Aorta (tissue), 5 donors: ENCODE measurements at places on chromosomes 4 and X. TPM values are rescaled to one million over a fixed set of nuclear protein-coding genes. Genes with fewer than 3 reads are reported as not detected.

Gene PPP4R3C
- not detected for total RNA-seq

Gene ANK2
- total RNA-seq: 64.4 TPM

Gene NPY5R
- 2.0 TPM for total RNA-seq

Gene NONO
- total RNA-seq: 208 TPM

Gene ADAM29
- not detected for total RNA-seq

Gene MSX1
- total RNA-seq: 14.5 TPM

Gene CT47B1
- not detected for total RNA-seq

Gene DOK7
- 9.1 TPM for total RNA-seq

Gene TMSB15A
- total RNA-seq: 1.2 TPM

Gene TASL
- total RNA-seq: 4.4 TPM

Gene FDCSP
- total RNA-seq: not detected

GRCh38 chr4:80253510-80253909, 13.0 kb upstream of the FGF5 start:
- DNase-seq: no peak

DNA sequence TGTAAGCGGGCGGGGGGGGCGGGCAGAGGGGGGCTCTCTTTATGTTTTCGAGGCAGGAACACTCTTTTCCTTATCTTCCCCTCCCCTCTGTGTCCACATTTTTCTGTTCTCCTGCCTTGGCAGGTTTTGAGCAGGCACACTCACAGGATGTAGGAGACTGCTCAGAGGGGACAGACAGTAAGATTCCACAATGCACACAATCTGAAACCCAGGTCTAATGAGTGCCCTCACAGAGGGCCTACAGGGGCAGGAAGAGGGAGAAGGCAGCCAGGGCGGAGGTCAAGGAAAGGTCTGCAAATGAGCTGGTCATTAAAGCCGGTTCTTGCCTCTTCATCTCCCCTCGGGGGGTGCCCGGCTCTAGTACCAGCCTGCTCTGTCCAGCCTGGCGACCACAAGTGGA, 106.1 kb upstream of the ATP6AP2 start:
- no peak for DNase-seq

DNA sequence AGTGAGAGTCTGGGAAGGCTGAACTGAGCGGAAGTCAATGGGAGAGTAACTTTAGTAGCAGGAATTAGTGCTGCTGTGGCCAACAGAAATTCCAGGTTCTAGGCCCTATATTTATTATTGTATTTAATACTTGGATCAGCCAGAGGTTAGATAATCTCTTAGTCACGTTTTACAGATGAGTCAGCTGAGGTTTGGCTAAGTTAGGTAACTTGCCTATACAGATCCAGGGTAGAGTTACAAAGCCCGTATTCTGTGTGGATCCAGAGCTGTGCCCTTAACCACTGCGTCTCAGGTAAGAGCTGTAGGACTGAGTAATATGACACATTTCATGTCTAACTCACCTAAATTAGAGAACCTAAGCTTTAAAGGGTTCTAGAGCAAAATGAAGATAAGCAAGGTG, 20.5 kb downstream of the PSMD10 start:
- no peak for DNase-seq

- DNase-seq: peak; percentile 87
These were observed 28.2 kb downstream of the NSD2 start for GRCh38 chr4:1899149-1900086.

GRCh38 chr4:119281393-119281792, 40.5 kb downstream of the FABP2 start:
- DNase-seq: no peak

GRCh38 chrX:133658293-133658911, 243.1 kb upstream of the GPC4 start:
- no peak for DNase-seq

DNA sequence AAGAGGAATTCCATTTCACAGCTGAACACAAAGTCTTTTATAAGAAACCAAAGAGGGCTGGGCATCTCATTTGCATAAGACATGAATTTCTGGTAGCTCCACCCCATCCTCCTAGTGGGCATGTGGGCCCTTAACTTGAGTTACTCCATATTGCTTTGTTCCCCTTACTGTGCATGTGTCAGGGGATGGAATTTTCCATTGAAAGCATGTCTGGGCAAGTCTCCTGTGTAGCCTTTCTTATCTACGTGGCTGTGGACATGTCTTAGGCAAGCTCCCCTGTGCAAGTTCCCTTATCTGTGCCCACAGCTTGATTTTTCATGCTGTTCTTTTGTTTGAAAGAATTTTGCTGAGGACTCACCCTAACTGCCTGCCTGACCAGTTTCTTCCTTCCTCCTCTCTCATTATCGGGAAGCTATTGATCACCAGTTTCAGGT, 123.5 kb upstream of the JADE1 start:
- DNase-seq: no peak

DNA sequence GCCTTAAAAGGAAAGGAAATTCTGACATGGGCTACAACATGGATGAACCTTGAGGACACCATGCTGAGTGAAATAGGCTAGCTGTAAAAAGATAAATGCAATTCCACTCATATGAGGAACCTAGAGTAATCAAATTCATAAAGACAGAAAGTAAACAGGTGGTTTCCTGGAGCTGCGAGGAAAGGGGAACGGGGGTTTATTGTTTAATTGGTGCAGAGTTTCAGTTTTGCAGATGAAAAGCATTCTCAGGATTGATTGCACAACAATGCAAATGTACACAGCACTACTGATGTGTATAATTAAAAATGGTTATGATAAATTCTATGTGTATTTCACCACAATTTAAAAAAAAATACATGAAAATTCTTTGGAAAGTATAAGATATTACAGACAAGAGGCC, 24.0 kb downstream of the PLRG1 start:
- DNase-seq: no peak

DNA sequence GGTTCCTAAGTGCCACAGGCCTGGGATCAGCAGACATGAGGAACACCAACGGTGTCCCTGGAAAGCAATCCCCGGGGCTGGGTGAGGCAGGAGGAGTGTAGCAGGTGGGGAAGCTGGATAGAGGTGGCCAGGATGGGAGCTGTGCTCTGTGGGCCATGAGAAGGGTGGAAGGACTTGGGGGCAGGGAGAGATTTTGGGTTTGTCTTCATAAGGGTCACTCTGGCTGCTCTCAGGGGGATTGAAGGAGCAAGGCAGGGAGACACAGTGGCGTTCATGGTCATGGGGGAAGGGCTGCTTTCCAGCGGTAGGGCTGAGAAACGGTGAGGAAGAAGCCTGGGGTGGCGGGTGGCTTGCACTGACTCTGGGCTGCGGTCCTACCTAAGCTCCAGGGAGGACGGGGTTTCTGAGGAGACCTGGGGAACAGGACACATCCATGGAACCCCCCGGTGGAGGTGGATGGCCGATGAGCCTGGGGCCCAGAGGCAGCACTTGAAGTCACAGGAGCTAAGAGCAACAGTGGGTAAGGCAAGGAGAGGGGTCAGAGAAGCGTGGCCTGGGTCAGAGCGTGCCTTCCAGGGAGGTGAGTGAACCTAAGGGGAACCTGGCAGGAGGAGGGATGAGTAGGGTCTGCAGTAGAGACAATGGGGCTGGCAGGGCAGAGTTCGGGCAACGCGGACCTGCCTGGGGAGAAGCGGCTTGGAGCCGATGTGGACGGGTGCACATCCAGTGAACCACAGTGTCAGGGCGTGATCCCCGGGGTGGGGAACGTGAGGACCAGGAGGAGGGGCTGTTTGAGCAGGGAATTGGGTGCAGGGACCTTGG, 12.4 kb upstream of the CTBP1 start:
- no peak for DNase-seq

GRCh38 chrX:17373337-17373736, 1.7 kb upstream of the NHS start:
- DNase-seq: no peak

GRCh38 chr4:100130964-100131363, 59.3 kb downstream of the DDIT4L start:
- no peak for DNase-seq

- no peak for DNase-seq
These were observed 214.6 kb downstream of the ADGRA3 start for GRCh38 chr4:22301253-22301652.
